ENCODE measurements at places on chromosomes 13 and 19.

GRCh38 chr19:39099341-39099740, 15.2 kb downstream of the ACP7 start:
- no peak for DNase-seq

- no peak for DNase-seq
Measured at GRCh38 chr19:18046059-18046718, 38.2 kb downstream of the ARRDC2 start.

GRCh38 chr13:25846222-25846984, 205.4 kb downstream of the SHISA2 start:
- no peak for DNase-seq

- DNase-seq: no peak
Measured at GRCh38 chr19:19538785-19539166, 711 bp downstream of the CILP2 start.

- DNase-seq: no peak
Measured at GRCh38 chr13:81406639-81407292, 1065.8 kb upstream of the SPRY2 start.

DNA sequence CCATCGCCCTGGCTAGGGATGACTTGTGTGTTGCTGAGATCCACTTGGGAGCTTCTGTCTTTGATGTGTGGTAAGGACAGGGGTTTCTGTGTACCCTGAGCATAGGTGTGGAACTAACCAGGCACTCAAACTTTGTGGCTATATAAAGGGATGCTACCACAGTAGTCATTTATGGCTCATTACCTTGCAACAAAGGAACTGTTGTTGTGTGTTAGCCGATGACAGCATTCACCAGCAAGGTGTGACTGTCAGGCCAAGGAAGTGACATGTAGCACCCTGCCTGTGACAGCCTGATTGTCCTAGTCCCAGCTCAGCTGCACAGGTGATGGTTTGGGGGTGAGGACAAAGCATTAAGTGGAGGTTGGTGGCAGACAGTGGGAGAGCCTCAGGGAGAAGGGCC, 73.6 kb downstream of the COG3 start:
- DNase-seq: no peak

- peak; percentile 52 for DNase-seq
Measured at GRCh38 chr19:49422407-49423070, 702 bp downstream of the PTH2 start.

DNA sequence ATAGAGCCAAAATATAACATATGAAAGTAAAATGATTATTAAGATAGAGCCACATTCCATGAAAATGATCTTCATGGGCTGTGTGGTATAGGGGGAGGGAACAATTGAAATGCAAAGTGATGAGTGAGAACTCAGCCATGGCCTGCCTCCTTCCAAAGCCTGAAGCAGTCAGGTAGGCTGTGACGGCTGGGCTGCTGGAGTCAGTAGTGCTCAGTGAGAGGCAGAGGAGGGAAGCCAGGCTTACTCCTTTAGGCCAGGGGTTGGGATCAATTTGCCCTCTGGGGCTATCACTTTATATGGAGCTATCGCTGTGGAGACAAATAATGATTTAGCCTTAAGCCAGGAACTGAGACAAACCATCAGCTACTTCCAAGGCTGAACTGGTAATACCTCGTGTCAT, 654.9 kb downstream of the FGF9 start:
- DNase-seq: no peak

DNA sequence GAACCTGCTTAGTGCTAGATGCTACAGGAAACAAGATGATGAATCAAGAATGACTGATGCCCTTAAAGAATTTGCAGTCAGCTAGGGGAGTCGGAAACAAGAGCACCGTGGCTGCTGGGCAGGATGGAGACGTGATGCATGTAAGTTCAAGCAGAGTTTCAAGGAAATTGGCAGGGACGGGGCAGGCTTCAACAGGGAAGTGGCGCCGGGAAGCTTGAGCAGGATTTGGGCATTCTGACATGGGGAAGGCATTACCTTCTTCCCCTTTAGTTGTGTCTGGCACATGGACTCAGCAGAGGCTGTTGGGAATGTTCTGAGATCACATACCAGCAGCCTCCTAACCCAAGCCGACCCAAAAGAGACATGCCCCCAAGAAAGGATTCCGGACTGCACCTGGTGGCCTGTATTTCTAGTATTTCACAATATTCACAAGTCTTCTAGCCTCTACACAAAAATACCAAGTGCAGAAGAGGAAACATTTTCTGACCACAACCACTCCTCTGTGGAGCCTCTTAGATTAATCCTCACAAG, 138.2 kb downstream of the CRYL1 start:
- DNase-seq: no peak

- no peak for DNase-seq
Measured at GRCh38 chr19:2230807-2231533, 5.2 kb downstream of the PLEKHJ1 start.

All from DMS79 (cell line).